Heart left ventricle (tissue), 16 donors: ENCODE measurements at places on chromosomes 1 and 21.

DNA sequence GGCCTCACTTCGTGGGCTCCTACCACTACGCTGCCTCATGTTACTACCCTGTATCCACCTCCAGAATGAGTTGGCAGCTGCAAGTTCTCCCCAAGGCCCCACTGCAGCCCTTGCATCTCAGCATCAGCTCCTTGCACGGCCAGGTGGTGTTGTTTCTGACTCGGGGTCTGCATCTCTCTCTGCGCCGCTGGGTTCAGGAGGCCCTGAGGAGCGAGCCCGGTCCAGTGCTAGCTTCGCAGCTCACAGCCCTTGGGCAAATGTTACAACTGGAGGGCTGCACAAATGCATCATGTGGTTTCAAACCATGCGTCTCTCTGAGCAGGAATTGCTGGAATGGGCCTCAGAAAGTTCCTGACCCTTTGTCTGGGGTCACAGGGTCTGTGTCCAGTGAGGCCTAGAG, 3.2 kb upstream of the CLDN14 start:
- DNase-seq, result no peak

GRCh38 chr1:221793439-221794078, 51.7 kb upstream of the DUSP10 start:
- no peak for DNase-seq

GRCh38 chr1:85022700-85023099, 25.6 kb downstream of the MCOLN3 start:
- no peak for DNase-seq

GRCh38 chr21:18384771-18385170, 18.8 kb downstream of the TMPRSS15 start:
- DNase-seq, result no peak

DNA sequence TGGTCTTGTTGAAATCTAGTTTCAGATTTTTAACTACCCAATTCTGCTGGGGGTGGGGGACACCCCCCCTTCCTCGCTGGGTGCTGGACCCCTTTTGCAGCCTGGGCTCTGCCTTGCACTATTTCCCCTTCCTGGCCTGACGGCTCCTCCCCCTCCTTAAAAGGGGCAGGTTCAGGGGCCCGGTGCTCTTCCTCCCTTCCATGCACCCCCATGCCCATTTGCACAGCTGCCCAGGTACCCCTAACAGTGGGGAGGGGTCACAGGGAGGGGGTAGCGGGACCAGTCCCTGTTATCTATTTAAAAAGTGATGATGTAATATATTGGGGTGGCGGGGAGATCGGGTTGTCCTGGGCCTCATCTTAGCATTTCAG, 15.3 kb downstream of the ZBTB7B start:
- no peak for DNase-seq

GRCh38 chr1:163747261-163747660, 425.5 kb downstream of the NUF2 start:
- no peak for DNase-seq

DNA sequence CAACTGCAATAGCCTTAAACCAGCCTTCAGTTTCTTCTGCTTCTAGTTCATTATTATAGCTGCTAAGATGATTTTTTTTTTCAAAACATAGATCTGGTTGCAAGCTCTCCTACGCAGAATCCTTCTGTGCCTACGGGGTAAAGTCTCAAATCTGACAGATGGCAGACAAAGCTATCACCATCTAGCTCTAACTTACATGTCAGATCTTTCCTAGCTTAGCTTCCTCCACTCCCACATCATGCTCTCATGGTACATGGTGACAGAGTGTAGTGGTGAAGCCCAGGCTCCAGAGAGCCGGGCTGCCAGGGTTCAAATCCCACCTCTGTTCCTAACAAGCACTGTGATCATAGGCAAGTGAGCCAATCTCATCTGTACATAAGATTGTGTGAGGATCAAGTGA, 24.2 kb upstream of the GUCA2B start:
- no peak for DNase-seq

- DNase-seq, result no peak
These were observed 174.2 kb downstream of the RUNX1 start for GRCh38 chr21:34874684-34875513.

- DNase-seq, result no peak
These were observed 158.4 kb upstream of the C8B start for GRCh38 chr1:57124170-57124569.

DNA sequence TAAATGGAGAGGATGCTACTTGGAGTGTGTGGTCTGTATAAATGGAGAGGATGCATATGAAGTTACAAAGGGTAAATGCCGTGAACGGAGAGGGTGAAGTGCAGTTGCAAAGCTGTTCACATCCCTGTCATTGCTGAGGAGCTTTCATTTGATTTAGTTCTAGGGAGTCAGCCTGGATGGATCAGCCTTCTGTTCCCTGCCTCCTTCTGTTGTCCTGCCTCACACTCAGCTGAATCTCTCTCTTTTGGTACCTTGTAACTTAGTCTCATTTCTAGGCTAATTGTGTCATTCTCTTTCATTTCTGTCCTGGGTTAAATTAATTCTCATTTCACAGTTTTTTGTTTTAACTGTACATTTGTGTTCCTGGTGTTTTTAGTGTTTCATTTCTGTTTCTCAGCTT, 133.2 kb upstream of the COL6A1 start:
- no peak for DNase-seq

- DNase-seq, result no peak
These were observed 27.2 kb downstream of the FABP3 start for GRCh38 chr1:31345635-31346034.

- no peak for DNase-seq
These were observed 384.3 kb downstream of the SEC16B start for GRCh38 chr1:177585302-177586220.

DNA sequence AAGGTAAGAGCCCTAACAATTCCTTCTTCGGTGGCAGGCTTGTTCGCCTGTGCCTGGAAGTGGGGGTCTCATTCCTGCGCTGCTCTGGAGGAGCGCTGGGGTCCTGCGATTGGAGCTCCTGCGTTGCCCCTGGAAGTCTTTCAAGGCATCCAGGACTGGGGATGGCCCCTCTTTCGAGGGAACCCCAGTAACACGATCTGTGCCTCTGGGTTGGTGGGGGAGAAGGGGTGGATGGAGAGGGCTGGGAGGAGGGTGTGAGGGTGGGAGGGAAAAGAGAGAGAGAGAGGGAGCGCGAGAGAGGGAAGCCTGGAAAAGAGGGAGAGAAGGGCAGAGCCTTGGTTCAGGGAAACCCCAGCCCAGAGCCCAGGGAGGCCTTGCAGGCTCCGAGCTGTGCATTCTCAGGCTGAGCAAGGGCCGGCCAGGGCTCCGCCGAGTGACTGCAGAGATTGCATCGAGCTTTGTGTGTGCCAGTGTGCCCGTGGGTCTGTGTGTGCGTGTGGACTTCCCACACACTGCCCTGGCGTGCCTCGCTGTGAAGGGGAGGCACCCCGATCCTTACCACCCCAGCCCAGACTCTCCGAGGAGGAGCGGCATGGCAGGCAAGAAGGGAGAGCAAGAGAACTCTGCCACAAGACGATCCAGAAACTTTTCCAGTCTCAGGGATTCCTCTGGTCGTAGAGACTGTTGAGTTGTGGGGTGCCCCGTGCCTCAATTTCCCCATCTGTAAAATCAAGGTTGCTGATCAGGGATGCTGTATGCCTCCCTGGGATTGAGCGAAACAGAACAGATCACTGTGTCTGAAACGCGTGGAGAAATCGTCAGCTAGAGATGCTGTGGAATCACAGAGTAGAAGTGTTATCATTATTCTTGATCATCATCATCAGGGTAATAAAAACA, 619 bp downstream of the BCL9 start:
- DNase-seq, result peak; percentile 49

DNA sequence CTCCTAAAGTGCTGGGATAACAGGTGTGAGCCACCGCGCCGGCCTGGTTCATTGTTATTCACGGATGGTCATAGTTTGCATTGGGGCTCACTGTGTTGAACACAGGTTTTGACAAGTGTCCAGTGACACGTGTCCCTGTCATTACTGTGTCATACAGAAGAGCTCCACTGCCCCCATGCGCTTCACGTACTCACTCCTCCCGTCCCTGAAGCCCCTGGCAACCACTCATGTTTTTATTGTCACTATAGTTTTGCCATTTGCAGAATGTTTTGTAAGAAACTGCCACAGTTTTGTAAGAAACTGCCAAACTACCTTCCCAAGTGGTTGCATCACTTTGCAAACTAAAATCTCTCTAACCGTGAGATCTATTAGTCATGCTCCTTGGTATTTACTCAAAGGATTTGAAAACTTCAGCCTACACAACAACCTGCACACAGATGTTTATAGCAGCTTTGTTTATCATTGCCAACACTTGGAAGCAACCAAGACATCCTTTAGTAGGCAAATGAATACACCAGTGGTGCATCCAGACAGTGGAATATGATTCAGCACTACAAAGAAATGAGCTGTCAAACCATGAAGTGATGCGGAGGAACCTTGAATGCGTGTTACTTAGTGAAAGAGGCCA, 163.2 kb upstream of the COL6A1 start:
- no peak for DNase-seq

- DNase-seq, result no peak
These were observed 75.1 kb downstream of the LYST start for GRCh38 chr1:235791532-235792060.

- peak; percentile 8 for DNase-seq
These were observed 250.8 kb downstream of the FOXD2 start for GRCh38 chr1:47688461-47689296.

DNA sequence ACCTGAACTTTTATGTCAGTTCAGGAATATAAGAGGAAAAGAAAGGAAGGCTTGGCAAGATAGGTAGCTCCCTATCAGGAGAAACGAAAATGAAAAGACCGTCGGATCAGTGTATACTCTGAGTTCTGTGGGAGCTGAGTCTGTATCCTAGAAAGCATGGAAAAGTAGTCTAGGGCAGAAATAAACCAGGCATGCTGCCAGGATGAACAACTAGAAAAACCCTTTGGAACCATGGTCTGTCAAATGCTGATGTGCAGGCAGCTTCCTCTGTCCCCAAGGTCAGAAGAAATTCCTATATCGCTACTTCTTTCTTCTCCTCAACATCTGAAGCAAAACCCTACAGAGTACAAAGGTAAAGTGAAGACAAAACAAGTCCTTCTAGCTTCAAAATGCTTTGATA, 268.8 kb downstream of the ST6GALNAC3 start:
- no peak for DNase-seq

GRCh38 chr21:29549614-29550013, 250.9 kb downstream of the BACH1 start:
- DNase-seq, result no peak

GRCh38 chr1:225999912-226000337, 782 bp upstream of the SDE2 start:
- no peak for DNase-seq

DNA sequence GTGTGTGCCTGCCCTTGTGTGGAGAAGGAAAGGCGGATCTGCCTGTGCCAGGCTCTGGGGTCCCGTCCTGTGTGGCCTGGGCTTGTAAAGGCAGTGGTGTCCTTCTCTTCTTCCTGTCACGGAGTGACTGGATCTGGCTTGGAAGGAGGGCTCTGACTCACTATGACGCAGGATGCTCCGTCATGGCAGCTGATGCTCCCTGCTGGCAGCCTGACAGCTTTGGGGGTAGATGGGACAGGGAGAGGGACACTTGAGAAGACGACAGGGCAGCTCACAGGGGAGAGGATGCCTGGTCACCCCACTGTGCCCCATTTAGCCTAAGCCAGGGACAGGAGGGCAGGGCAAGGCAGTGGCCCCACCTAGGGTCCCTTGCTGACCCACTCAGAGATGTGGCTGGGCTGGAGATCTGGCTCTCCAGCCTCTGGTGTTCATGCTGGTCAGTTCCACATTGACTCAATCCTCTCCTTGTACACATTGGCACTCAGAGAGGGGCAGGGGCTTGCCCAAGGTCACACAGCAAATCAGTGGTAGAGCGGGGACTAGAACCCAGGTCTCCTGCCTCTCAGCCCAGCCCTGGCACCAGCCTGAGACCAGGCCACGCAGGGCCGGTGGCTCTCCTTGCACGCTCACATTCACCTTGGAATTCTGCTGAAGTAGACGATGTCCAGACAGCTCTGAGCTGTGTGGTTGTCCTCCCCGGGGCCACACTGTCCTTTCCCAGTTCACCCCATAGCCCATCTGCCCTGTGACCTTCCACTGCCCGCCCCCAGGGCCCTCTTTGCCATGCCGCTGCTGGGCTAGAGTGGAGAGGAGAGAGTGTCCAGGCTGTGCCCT, 2.8 kb upstream of the FAM131C start:
- peak; percentile 46 for DNase-seq

DNA sequence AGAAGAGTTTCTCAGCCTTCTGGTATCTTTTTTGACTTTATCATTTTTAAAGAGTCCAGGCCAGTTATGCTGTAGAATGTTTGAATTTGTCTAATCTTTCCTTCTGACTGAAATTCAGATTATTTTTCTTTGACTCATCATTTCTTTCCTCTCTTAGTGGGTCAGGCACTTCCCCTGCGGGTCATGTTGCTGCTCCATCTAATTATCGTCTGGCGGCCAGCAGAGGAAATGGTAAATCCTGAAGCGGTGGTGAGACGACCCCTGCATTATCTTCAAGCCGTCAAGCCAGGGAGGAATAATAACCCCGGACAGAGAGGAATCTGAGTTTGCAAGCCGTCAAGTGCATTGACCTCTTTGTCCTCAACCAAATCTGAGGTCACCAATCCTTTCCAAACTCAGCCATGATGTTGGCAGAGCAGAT, 102.1 kb downstream of the ADSS2 start:
- no peak for DNase-seq

DNA sequence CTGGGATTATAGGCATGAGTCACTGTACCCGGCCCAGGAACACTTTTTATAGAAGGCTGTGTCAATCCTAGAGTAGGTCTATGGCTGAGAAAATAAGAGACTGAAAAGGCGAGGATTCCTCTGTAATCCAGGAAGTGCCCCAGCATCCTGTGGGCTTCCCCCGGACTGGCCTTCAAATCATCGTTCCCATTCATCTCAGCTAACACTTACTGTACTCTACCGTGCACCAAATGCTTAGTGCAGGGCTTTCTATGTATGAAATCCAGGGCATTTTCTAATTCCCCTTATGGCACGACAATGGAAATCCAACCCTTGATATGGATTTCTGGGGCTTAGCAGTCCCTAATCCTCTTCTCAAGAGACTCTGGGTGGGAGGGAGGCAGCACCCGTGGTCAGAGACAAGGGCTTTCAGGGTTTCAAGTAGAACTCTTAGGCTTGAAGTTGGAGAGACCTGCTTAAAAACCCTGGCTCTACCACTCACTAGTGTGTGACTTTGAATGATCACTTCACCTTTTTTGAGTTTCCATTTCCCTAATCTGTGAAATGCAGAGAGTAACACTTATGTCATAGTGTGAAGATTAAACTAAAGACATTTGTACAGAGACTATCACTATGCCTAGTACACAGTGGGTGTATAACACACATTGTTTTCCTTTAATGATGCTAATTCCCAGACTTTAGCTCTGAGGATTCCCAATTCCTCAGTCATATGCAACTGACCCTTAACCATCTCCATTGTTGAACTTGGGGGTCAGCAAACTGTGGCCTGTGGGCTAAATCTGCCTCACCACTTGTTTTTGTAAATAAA, 20.3 kb downstream of the MECR start:
- DNase-seq, result no peak

- DNase-seq, result no peak
These were observed 3.4 kb downstream of the RERE start for GRCh38 chr1:8813991-8814390.
